ENCODE measurements at places on chromosomes 7 and 10. TPM values are rescaled to one million over a fixed set of nuclear protein-coding genes. Genes with fewer than 3 reads are reported as not detected.

- H3K4me1 ChIP-seq = peaks cover 45% of the 10 kb centered on the region
- no peaks in the 10 kb centered on the region for H3K27me3 ChIP-seq
- H3K27ac ChIP-seq = no peak overlapping the region
Observed at GRCh38 chr10:59892697-59893096, 13.7 kb downstream of the CCDC6 start.

RADIL gene
- 2.0 TPM for total RNA-seq

GRCh38 chr7:30775992-30776391, 4.8 kb downstream of the MINDY4 start:
- H3K27ac ChIP-seq = no peak overlapping the region
- peaks cover 5% of the 10 kb centered on the region for H3K4me1 ChIP-seq
- no peak for DNase-seq
- no peaks in the 10 kb centered on the region for H3K27me3 ChIP-seq

- H3K4me3 ChIP-seq = no peak overlapping the region
- peaks cover 4% of the 10 kb centered on the region for H3K4me1 ChIP-seq
- peaks cover 6% of the 10 kb centered on the region for H3K36me3 ChIP-seq
- DNase-seq = no peak
- H3K27ac ChIP-seq = no peak overlapping the region
Observed at GRCh38 chr10:72065439-72066025, 22.8 kb downstream of the SPOCK2 start.

DNA sequence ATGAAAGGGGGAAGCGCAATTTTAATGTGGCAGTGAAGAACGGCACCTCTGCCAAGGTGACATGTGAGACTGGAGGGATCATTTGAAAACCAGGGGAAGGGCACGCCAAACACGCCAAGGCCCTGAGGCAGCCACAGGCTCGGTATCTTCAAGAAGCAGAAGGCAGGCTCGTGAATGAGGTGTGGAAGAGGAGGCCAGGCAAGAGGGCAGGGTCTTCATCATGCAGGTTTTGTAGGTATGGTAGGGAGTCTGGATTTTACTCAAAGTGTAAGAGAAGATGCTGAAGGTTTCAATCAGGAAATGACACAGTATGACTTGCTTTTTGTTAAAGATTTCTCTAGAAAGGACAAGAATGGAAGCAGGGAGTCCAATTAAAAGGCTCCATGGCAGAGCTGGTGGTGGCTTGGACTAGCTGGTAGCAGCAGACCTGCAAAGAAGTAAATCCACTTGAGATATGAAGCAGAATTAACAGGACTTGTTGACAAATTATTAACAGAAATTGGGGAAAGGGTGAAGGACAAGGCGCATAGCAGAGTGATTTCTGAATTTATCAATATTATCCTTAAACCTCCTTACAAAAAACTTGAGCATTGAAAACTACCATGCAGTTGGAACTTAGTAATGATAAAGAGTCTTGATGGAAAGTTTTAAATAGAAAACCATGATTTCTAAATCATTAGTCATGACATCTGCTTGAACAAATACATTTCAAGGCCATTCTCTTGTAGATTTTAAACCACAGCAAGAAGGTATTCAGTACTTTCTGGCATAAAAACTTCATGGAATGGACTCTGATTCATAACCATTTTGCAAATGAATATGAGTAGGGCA, 70.4 kb downstream of the COA1 start:
- H3K27me3 ChIP-seq = no peaks in the 10 kb centered on the region
- H3K36me3 ChIP-seq = peaks cover 31% of the 10 kb centered on the region
- H3K27ac ChIP-seq = peak overlapping the region; percentile 23
- no peak for DNase-seq
- no peak overlapping the region for H3K4me3 ChIP-seq

- no peaks in the 10 kb centered on the region for H3K27me3 ChIP-seq
- H3K4me3 ChIP-seq = no peak overlapping the region
- H3K27ac ChIP-seq = no peak overlapping the region
- H3K36me3 ChIP-seq = peaks cover 7% of the 10 kb centered on the region
- DNase-seq = no peak
Observed at GRCh38 chr7:511476-512145, 8.0 kb downstream of the PDGFA start.

DNA sequence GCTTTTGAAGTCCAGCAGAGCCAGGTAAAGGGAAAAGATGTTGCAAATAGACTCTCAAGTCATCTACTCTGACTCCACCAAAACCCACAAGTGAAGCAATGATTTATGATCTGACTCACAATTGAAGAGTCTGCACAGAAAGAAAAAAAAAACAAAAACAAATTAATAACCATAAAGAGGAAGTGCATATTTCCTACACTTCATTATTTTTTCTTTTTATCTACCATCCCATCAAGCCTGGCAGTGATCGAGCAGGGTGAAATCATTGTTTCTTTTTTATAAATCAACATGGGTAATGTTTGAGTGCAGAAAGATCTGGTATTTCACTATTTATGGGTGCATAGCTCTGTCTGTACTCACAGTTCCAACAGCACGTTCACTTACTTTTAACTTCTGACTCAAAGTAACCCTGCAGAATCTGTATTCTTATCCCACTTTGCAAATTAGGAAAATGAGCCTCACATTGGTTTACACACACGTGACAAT, 829.0 kb downstream of the TNS3 start:
- no peaks in the 10 kb centered on the region for H3K36me3 ChIP-seq
- no peaks in the 10 kb centered on the region for H3K4me1 ChIP-seq
- H3K4me3 ChIP-seq = no peak overlapping the region
- H3K27me3 ChIP-seq = no peaks in the 10 kb centered on the region
- DNase-seq = no peak

GRM3 gene
- 1.4 TPM for total RNA-seq

HOXA1 gene
- total RNA-seq = 31.2 TPM

PRSS37 gene
- not detected for total RNA-seq

GRCh38 chr10:112532189-112532588, 85.2 kb downstream of the VTI1A start:
- no peaks in the 10 kb centered on the region for H3K27me3 ChIP-seq
- no peak for DNase-seq
- H3K4me3 ChIP-seq = no peak overlapping the region
- H3K36me3 ChIP-seq = peaks cover 4% of the 10 kb centered on the region
- peaks cover 7% of the 10 kb centered on the region for H3K4me1 ChIP-seq

- H3K27me3 ChIP-seq = no peaks in the 10 kb centered on the region
- peaks cover 19% of the 10 kb centered on the region for H3K4me1 ChIP-seq
- no peak overlapping the region for H3K27ac ChIP-seq
- no peak for DNase-seq
- H3K36me3 ChIP-seq = no peaks in the 10 kb centered on the region
- no peak overlapping the region for H3K4me3 ChIP-seq
Observed at GRCh38 chr10:598415-599170, 90.9 kb downstream of the DIP2C start.

- H3K27ac ChIP-seq = peak overlapping the region; percentile 51
- H3K27me3 ChIP-seq = no peaks in the 10 kb centered on the region
- DNase-seq = no peak
- peaks cover 38% of the 10 kb centered on the region for H3K4me1 ChIP-seq
Observed at GRCh38 chr10:113041841-113042750, 92.0 kb downstream of the TCF7L2 start.

- peaks cover 4% of the 10 kb centered on the region for H3K36me3 ChIP-seq
- DNase-seq = no peak
- H3K4me3 ChIP-seq = no peak overlapping the region
- no peak overlapping the region for H3K27ac ChIP-seq
- H3K4me1 ChIP-seq = peaks cover 12% of the 10 kb centered on the region
Observed at GRCh38 chr10:103736763-103737162, 118.6 kb downstream of the SH3PXD2A start.
